ENCODE measurements at places on chromosomes 5 and 9.

DNA sequence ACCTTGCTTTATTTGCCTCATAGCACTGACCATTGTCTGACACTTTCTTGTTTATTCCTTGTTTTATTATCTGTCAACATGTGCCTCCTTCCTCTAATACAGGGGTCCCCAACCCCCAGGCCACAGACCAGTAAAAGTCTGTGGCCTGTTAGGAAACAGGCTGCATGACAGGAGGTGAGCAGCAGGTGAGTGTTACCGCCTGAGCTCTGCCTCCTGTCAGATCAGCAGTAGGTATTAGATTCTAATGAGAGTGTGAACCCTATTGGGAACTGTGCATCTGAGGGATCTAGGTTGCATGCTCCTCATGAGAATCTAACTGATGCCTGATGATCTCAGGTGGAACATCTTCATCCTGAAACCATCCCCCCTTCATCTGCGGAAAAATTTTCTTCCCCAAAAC is 228.0 kb downstream of the HINT1 start:
- no peak for DNase-seq

GRCh38 chr9:136019041-136019680 is 58.0 kb upstream of the UBAC1 start:
- no peak for DNase-seq

DNA sequence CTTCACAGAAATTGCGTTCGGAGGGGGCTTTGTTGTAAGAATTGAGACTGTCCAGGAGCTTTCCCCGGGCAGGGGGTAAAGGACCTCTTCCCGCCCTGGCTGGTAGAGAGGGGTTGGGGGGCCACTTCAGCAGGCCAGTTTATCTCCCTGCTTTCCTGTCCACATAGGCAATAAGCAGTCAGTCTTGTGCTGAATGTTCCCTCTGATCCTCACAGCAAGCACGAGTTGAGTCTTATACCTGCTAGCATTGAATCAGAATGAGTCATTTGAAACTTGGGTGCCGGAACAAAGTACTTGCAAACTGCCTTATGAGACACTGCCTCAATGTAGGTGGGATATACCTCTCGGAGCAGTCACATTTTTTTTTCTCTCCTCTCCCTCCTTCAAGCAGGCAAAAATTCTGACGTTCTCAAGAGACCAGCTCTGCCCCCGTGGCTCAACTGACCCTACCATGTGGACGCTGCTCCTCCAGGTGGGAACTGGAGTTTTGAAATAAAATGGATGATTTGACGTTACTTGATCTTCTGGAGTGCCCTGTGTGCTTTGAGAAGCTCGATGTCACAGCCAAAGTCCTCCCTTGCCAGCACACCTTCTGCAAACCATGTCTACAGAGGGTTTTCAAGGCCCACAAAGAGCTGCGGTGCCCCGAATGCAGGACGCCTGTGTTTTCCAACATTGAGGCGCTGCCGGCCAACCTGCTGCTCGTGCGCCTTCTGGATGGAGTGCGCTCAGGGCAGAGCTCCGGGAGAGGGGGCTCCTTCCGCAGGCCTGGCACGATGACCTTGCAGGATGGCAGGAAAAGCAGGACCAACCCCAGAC is 1.3 kb downstream of the SH3RF2 start:
- no peak for DNase-seq

- DNase-seq = no peak
These were observed 141.2 kb upstream of the ASTN2 start for GRCh38 chr9:117555964-117556629.

DNA sequence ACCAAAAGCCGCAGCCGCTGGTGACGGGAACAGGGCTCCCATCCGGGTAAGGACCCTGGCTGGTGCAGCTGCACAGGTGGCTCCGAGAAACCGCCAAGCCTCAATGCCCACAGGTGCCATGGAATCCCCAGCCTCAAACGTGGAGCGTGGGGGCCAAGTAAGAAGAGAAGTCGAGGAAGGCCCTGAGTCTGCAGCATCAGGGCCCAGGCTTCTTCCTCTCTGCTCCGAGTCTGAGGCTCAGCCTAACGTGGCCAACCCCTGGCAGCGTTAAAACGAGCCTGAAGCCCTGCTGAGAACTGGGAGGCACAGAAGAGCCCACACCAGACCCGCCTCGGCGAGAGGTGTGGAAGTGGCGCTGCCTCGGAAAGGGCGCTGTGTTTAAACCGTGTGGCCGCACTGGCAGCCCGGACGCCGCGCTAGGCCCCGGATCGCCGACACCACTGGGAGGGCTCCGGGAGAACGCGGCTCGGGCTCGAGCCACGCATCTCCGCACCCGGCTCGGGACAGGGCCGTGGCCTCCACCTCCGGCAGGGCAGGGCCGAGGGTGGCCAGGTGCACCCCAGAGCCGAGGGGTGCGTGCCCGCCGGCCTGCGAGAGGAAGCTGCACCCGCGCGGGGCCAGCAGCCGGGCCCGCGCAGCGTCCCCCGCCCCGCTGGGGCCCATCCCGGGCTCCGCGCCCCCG is 730 bp downstream of the ZMYND19 start:
- DNase-seq = no peak

DNA sequence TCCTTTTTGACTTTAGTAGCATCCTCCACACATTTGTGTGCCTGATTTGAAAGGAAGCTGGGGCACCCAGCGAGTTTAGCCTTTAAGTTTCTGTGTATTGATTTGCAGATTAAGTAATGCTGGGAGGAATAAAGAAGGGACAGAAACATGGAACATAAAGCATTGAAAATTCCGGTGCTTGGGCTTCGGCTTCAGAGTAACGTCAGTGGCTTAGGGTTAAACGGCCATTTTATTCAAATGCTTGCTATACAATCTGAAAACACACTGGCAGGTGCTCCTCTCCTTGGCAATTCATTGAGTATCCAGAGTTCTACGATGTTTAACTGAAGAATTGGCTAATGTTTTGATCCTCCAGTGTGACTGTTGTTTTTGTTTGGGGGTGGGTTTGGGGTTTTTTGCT is 58.0 kb upstream of the FSD1L start:
- DNase-seq = no peak

GRCh38 chr5:164876793-164877192 is 1371.4 kb downstream of the MAT2B start:
- no peak for DNase-seq

DNA sequence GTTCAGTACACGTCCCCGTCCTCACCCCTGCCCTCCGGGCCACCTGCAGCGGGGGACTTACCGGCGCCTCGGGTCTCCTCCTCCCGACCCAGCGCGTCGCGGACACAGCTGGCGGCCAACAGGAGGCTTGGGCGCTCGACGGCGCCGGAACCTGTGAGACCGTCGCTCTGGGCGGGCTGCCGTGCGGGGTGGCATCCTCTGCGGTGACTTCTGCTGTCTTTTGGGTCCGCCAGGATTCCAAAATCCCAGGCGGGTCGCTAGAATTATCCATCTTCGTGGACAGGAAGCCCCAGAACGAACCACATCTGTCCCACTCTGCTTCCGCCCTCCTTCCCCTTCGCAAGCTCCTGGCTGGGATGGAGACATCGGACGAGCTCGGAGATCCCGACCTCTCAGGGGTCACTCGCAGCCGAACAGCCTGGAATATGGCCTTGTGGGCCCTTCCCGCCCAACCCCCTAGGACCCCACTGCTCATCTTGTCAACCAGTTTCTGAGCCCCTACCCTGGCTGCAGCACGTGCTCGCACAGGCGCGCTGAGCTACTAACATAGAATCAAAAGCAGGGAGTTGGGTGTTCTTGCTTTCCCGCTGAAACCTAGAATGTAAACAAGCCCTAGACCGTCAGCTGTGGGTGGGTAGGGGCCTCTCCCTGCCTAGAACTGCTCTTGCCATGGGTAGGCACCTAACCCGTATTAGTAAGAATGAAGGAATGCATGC is 947 bp upstream of the MARCHF3 start:
- peak; percentile 20 for DNase-seq

DNA sequence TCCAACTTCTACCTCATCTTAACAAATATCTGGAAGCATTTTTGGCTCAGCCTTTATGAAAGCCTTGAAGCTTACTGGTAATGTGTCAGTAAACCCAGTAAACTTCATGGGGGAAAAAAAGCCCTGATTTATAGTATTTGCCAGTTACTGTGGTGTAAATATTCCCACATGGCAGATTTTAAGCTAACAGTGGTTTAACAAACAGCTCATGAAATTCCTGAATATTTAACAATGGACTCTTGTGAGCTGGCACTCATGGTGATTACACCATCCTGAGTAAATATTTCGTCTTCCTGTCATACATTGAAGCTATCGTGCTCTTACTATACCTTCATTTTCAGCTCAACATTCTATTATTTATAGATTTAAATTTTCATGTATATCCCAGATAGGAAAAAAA is 57.0 kb upstream of the ACOT12 start:
- DNase-seq = no peak

DNA sequence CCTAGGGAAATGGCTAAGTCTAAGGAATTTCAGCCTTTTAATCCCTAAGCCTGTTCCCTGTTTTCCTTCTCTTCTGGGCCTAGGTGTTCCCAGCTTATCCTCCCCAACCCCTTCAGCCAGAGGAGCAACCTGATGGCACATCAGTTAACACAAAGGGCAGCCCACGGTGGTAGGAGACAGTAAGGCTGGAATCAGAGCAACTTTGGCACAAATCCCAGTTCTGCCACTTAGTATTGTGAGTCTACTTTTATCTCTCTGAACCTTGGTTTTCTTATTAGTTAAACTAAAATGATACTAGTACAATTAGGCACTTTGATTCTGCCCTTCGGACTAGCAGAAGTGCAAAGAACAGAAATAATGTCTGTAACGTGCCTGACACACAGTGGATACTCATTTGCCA is 246.8 kb downstream of the SAXO1 start:
- DNase-seq = no peak

DNA sequence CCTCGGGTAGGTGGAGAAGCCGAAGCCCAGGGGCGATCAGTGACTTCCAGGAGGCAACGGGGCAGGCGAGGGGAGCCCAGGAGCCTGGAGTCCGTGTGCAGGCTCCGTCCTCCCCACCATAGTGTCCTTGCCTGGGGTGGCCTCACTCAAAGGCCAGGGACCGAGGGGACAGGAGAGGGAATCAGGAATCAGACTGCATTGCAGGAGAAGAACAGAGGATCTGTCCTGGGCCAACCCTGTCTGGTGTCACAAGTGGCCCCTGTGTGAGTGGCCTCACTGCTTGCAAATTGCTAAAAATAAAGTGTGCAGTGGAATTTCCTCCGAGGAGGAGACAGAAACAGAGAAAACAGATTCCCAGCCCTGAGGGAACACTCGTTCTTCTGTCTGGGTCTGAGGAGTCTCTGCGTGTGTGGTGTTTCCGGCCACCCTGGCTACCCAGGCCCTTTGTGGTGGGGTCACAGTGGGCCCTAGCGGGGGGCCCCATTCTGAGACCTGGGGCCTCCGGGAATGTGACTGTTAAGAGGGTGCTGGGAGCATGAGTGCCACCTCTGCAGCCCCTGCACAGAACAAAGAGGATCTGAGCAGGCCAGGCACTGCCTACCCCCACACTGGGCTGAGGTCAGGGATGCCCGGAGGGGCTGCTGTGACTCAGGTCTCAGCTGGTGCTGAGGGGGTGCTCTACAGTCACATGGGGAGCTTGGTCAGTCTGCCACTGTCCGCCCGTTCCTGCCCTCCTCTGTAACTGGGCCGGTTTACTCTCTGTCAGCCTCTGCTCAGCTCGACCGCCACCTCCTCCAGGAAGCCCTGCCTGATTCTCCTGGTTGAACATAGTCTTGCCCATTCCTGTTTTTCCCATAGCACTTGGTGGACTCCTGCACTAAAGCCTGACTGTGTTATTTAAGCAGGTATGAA is 7.4 kb downstream of the TRAF1 start:
- no peak for DNase-seq

DNA sequence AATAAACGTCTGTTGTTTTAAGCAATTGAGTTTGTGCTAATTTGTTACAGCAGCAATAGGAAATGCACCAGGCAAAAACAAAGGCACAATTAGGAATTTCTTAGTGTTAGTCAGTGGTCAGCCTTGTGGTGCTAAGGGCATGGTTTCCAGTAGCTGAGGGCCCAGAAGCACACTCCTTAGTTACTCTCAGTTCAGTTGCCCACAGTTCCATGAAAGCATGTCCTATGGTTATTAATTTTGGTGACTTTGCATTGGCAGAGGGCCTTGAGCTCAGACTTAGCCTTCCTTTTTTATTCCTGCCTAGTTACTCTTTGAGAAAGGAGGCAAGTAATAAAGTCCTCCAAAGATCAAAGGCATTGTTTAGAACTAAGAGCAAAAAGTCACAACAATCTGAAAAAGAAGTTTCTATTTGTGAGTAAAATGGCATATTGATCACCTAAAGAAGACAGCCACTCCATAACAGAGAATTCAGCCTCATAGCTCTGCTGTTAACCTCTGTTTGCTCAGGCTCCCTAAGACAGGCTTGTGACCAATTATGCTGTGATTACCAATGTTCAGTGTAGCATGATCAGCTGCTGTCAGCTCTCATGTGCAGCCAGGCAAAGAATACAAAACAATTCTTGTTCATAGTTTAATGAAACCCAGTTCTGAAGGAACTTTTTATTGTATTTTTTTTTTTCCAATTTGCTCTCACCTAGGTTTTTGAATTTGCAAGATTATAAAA is 57.0 kb upstream of the MROH2B start:
- DNase-seq = no peak

DNA sequence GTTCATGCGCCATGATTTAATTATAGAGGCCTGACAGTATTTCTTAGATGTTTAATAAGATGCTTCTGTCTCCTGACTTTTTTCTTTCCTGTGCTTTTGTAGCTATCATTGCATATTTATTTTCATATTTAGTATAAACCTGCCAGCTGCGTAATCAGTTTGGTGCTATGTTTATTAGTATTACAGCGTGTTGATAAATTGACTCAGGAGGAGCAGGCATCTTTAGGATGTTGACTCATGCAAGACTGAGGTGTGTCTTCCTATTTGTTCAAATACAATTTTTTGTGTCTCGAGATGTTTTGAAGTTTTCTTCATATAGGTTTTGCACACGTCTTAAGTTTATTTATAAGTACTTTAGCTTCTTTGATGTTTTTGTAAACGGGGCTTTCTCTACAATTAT is 35.9 kb upstream of the EXOC3 start:
- DNase-seq = no peak

DNA sequence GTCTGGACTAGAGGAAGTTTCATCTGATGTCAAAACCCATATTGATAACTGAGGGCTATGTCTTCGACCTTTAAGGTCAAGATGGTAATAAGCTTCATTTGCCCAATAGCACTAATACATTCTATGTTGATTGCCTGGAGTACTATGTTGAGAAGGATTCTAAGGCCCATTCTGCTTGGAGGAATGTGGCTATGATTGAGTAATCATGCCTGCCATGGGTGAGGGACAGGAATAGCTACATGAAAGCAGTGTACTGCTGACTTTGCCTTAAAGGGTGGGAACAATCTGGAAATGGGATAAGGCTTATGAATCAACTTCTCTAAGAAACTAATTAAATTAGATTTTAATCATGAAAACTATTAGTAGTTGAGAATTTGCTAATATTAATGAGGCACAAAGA is 13.6 kb downstream of the NNT start:
- DNase-seq = no peak

DNA sequence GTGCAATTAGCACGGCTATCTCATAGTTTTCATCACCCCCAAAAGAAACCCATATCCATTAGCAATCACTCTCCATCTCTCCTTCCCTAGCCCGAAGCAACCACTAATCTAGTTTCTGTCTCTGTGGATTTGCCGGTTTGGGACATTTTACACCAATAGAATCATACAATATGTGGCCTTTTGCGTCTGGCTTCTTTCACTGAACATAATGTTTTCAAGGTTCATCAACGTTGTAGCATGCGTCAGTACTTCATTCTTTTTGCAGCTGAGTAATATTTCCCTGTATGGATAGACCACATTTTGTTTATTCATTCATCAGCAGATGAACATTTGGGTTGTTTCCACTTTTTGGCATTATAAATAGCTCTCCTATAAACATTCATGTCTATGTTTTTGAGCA is 75.4 kb upstream of the TBC1D2 start:
- DNase-seq = no peak

GRCh38 chr9:20303996-20304395 is 318.3 kb downstream of the MLLT3 start:
- no peak for DNase-seq

GRCh38 chr9:34796924-34797323 is 87.0 kb upstream of the CCL21 start:
- no peak for DNase-seq
